Stimulated activated CD8-positive, alpha-beta memory T cell treated with anti-CD3 and anti-CD28 coated beads, Interleukin-15, amount 100 ng/mL, for 4 hours (primary cell): ENCODE measurements at places on chromosomes 2 and 18.

- no peak for DNase-seq
These were observed 190.4 kb downstream of the BABAM2 start for GRCh38 chr2:28080911-28081310.

DNA sequence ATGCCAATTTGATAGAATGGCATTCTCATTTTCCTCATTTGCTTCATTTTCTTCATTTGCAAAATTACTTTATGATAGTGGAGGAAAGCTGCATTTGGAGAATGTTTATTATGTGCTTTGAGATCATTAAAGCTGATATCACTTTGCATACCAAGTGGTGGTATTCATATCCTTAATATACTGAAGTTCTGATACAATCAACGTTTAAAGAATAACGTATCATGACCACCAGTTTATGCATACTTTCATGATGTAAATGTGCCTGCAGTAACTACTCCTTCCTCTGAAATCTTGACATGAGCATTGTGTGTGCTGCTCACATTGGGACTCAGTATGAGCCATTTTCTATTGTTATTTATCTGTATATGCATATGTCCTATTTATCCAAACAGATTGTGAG is 302.1 kb downstream of the ARHGAP15 start:
- DNase-seq = no peak

- DNase-seq = no peak
These were observed 1084.7 kb upstream of the LRRTM1 start for GRCh38 chr2:81389203-81389602.

GRCh38 chr2:157818227-157818626 is 57.9 kb downstream of the ACVR1 start:
- no peak for DNase-seq

GRCh38 chr2:145199827-145200706 is 680.1 kb upstream of the ZEB2 start:
- no peak for DNase-seq

DNA sequence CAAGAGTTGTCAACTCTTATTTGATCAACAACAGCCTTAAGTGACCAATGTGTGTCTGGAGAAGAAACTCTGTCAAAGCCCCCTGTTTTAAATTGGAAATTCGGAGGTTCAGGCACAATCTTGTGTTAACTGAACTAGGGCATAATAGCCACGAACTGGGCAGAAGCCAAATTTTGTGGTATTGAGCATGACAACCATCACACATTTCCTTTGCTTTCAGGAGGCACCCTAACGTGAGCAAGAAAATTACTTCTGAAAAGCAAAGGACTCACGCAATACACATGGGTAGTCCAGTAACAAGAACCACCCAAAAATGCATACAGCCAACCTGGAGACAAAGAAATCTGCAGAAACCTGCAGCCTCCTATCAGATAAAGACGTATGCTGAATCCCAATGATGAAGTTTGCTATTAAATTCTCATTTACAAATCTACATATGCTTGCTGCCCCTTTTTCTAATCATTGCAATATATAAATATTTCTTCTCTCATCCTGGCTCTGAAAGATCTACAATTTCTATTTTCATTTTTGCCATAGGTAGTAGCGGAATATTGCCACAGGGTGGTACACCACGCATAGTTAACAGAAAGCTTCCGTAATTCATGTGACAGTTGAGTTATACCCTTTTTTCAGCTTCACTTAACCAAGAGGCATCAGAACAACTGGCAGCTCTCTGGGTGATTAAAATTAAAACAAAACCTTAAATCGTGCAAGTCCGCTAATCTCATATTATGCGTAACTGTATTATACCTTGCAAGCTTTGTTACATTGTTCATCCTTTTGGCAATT is 495.8 kb downstream of the NRXN1 start:
- DNase-seq = no peak
